ENCODE measurements at places on chromosomes 2 and 18. TPM values are rescaled to one million over a fixed set of nuclear protein-coding genes. Genes with fewer than 3 reads are reported as not detected.
A peak's percentile ranks its signal among the peaks of the same experiment; 100 is the strongest.

DNA sequence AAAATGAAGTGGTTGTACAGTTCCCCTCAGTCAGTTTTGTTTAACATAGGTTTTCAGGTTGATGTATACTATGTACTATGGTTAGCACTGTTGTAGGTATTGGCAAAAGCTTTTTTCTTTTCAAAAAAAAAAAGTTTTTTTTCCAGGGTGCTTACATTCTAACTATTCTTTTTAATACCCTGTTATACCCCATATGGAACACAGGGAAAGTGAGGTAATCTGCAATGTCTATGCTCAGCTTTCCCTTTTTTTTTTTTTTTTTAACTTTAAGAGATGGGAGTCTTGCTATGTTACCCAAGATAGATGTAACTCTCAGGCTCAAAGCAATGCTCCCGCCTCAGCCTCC lies 590 bp upstream of the CCDC138 start:
- no peak for DNase-seq

GRCh38 chr18:44245019-44245418 lies 435.7 kb upstream of the SETBP1 start:
- no peak for DNase-seq

B3GNT7 gene
- total RNA-seq = 0.12 TPM

SCN7A gene
- total RNA-seq = not detected

DNA sequence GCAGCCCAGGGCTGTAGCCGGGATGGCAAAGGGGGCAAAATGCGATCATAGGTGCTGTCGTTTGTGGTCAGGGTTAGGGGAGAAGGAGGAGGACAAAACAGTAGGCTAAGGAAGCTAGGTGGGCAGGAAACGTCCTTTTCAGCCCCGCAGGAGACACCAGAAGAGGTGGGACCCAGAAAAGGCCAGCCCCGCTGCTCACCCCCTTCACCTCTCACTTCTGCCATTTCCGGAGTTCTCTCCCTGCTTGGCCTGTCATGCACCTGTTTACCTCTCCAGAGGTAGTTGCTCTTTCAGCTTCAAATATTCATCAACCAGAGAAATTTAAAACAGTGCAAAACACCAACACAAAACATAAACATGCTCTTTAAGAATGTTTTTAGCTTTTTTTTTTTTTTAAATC lies 849 bp downstream of the AQP4 start:
- DNase-seq = no peak

GRCh38 chr2:120477198-120477597 lies 131.3 kb downstream of the INHBB start:
- DNase-seq = no peak

CIB4 gene
- total RNA-seq = not detected

DNA sequence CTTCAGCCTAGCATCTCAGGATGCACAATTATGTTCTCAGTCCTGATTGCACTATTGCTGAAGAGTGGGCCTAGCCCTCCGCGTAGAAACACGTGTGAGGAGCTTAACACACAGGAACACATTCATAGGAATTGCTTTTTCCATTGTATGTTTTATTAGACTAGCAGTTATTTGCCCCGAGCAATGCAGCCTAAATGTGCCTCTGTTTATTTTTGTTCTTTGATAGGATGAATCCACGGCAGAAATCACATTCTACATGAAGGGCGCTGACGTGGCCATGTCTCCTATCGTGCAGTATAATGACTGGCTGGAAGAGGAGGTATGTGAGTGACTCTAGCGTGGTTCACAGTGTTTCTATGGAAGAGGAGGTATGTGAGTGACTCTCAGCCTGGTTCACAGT lies 65.9 kb upstream of the NFATC1 start:
- no peak for DNase-seq

GRCh38 chr2:173647681-173648311 lies 293.1 kb downstream of the CDCA7 start:
- no peak for DNase-seq

GRCh38 chr2:42385225-42385624 lies 24.2 kb upstream of the COX7A2L start:
- peak; percentile 24 for DNase-seq

MC2R gene
- not detected for total RNA-seq

DNA sequence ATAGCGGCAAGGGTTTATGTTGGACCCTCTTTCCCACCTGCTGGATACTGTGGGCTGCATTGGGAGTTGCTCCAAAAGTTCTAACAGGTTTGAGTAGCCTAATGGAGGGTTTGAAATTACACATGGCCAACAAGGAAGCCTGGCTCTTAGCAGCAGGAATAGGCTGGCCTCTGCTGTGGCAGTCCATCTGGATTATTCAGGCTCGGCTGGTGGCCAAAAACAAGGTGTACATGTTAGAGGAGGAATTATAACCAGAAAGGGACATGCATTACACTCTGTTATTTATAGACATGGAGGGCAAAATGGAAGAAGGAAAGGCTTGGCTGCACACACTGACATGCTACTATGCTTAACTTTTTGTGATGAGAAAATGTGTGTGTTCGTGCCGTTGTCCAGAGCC lies 61.1 kb upstream of the NRXN1 start:
- DNase-seq = no peak

PDE11A gene
- 2.3 TPM for total RNA-seq

GRCh38 chr2:162111958-162112850 lies 38.2 kb upstream of the DPP4 start:
- DNase-seq = no peak
